Activated CD8-positive, alpha-beta memory T cell treated with anti-CD3 and anti-CD28 coated beads for 4 hours (primary cell): ENCODE measurements at places on chromosomes 2 and 18.

DNA sequence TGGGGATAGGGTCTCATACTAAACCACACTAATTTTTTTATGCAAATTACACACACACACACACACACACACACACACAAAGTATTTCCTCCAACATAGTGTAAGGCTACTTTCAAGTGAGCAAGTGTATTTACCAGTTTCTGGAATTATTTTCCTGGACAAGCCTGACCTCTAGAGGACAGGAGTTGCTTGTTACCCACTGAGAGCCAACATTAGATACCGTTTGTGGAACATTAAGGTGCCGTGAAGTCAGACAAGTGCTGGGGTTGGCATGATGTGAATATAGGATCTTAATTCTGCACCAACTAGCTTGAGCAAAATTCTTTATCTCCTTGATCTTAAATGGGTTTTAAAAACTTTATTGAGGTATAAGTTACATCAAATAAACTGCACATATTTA lies 39.3 kb upstream of the SERPINB2 start:
- no peak for DNase-seq

DNA sequence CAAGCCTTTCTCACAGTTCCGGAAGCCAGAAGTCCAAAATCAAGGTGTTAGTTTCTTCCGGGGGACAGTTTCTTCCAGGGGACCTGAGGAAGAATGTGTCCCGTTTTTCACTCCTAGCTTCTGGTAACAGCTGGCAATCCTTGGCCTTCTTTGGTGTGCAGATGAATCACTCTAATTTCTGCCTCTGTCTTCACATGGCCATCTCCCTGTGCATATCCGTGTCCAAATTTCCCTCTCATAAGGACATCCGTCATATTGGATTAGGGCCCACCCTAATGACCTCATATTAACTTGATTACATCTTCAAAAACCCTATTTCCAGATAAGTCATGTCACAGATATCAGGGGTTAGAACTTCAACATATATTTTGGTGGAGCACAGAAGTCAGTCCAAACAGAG lies 141.4 kb downstream of the ZEB2 start:
- DNase-seq = no peak

GRCh38 chr2:97761192-97761591 lies 47.8 kb downstream of the ZAP70 start:
- no peak for DNase-seq

GRCh38 chr2:156982615-156983014 lies 274.9 kb upstream of the GALNT5 start:
- no peak for DNase-seq

GRCh38 chr2:137865954-137866540 lies 98.2 kb upstream of the HNMT start:
- no peak for DNase-seq
